ENCODE measurements at places on chromosomes 7 and 10. TPM values are rescaled to one million over a fixed set of nuclear protein-coding genes. Genes with fewer than 3 reads are reported as not detected.

Gene ARHGEF35
- 2.9 TPM for total RNA-seq

Gene GNAT3
- total RNA-seq: not detected

Gene KLHL7
- total RNA-seq: 22.1 TPM

Gene ITPRIP
- total RNA-seq: 11.4 TPM

Gene PSAP
- 1,504 TPM for total RNA-seq

Gene CCDC172
- total RNA-seq: not detected

Gene SPDYE16
- not detected for total RNA-seq

Gene FAM237B
- not detected for total RNA-seq

Gene ALOX5
- total RNA-seq: not detected

Gene ZFYVE27
- total RNA-seq: 11.2 TPM

Gene C10orf67
- not detected for total RNA-seq

Gene NXPH1
- total RNA-seq: not detected

Gene AGBL3
- total RNA-seq: 7.0 TPM
